ENCODE measurements at places on chromosomes 13 and 19.

DNA sequence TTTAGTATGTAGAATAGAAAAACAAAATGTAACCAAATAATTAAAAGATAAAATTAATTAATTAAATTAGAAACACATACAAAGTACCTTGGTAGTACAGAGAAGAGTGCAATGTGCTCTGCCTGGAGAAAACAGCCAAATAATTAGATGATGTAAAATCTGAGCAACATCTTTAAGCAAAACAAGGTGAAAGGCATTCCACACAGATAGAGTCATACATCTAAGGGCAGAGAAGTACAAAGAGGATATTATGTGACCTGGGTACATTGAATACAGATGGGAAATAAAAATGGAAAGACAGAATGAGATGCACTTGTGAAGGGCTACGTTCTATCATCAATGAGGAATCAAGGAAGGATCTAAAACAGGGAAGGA is 25.2 kb upstream of the FNDC3A start:
- DNase-seq: no peak

DNA sequence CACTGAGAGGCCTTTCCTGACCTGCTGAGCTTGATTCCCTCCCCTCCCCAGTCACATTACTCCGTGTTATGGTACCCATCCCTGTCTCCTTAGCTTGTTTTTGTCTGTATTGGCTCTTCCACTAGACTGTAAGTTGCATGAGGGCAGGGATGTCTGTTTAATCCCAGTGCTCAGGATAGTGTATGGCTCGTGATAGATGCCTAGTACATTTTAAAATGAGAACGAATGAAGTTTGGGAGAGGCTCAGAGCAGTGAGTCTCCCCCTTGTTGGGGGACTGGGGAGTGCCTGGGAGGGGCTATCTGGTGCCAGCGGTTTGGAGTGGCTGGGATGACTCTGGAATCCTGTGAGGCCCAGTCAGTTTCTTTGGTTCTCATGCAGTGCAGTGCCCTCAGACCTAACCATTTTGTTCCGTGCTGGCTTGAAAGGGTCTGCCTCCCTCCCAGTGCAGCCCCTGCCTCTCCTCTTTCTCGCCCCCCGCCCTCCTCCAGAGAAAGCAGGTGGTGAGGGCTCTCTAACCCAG is 35.5 kb downstream of the ACTN4 start:
- DNase-seq: no peak

DNA sequence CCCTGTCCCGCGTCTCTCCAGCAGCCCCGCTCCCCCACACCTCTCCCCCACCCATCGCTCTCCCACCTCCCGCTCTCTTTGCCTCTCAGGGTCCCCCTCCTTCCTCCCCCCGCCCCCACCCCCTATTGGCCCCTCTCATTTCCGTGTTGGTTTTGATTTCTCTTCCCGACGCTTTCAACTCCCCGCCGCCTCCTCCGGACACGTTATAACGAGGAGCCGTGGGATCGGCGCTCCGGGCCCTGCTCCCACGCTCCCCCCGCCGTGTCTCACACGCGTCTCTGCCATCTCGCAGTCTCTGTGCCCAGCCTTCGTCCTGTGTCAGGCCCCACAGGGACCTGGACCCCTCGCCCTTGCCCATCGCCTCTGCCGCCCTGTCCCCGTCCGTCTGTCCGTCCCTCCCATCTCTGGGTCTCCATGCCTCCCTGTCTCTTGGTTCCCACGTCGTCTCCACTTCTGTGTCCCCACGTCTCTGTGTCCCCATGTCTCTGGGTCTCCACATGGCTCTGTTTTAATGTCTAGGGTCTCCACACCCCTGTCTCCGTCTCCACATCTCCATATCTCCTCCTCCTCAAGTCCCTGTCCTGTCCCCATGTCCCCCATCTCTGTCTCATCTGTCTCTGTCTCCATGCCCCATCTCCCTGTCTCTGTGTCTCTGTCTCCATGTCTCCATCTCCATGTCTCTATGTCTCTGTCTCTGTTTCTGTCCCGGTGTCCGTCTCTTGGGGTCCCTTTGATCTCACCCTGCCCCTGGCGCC is 13.1 kb downstream of the ERFL start:
- DNase-seq: no peak

DNA sequence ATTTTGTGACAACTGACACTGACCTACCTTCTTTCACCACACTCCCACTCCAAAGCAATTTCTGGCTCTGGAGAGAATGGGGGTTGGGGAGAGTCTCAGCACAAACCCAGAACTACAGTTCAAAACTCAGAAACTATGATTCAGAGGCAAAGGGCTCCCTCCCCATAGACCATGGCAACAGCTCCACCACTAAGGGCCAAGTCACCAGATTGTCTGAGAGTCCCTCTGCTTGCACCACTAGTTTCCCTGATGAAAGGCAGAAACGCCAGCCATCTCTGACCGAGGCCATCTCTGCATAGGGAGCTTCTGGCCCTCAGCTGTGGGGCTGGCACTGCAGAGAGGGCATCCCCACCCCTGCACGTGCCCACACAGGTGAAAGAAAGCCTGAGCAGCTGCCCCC is 112.4 kb upstream of the VSTM2B start:
- DNase-seq: no peak

DNA sequence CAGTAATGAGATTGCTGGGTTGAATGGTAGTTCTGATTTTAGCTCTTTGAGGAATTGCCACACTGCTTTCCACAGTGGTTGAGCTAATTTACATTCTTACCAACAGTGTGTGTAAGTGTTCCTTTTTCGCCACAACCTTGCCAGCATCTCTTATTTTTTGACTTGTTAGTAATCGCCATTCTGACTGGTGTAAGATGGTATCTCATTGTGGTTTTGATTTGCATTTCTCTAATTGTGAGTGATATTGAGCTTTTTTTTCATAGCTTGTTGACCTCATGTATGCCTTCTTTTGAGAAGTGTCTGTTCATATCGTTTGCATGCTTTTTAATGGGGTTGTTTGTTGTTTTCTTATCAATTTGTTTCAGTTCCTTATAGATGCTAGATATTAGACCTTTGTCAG is 245.0 kb downstream of the MTUS2 start:
- no peak for DNase-seq

DNA sequence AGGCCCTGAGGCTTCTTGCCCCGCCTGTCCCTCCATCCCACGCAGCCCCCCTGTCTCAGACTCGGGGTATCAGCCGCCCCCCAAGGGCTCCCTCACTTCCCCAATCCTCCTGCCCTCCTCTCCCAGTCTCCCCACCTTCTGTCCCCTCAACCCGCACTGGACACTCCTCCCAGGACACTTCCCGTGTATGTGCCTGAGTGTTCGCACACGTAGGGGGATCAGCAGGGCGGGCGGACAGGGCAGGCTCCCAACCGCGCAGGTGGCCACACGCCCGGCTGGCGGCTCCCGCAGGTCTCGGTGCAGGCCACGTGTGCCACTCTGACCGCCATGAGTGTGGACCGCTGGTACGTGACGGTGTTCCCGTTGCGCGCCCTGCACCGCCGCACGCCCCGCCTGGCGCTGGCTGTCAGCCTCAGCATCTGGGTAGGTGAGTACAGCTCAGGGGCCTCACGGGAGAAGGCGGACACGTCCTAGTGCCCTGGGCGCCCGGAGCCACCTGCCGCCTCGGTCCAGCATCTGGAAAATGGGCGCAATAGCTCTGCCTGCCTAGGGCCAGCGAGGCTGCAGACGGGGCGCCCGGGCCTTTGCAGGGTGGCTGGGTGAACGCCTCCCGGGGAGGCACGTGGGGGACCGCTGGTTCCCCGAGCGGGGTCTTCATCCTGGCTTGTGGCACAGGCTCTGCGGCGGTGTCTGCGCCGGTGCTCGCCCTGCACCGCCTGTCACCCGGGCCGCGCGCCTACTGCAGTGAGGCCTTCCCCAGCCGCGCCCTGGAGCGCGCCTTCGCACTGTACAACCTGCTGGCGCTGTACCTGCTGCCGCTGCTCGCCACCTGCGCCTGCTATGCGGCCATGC is 2.3 kb downstream of the KISS1R start:
- DNase-seq: no peak

DNA sequence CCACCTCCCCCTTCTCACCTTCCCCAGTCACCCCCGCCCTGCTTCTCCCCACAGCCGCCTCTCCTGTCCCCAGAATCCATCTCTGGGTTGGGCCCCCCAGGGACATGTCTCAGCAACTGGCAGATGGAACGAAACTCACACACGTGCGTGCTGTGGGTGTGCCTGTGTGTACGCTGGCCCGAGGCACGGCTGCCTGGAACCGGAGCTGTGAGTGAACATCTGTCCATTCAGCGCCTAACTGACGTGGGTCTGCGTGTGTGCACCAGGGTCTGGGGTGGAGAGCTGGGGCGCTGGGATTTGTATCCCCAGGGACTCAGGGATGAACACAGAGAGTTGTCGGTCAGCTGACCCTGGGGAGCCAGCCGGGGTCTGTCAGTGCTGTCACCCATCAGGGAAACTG is 752 bp upstream of the HAS1 start:
- DNase-seq: no peak

DNA sequence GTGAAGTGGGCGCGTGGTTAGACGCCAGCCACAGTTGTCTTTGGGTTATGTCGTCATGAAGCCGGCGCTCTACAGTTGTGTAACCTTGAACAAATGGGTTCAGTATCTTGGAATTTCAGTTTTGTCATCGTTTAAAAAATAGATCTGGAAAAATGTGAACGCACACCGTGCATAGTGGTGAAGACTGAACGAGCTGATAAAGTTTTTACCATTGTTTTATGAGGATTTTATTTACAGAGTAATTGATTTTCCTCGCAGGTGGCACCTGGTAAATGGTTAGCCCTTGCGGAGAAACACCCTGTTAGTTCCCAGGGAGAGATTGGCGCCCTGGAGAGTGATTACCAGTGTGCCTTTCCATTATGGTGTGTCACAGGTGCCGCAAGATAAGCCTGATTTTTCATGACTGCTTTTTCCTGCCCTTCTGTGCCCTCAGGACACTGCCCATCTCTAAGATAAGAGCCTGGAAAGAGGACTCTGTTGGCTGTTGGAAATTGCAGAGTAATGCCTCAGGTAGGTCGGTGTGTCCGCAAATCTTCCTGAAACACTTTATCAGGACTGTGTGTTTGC is 577 bp downstream of the ZNF181 start:
- peak; percentile 93 for DNase-seq

- no peak for DNase-seq
These were observed 716.2 kb upstream of the GPC6 start for GRCh38 chr13:92510416-92510815.

- no peak for DNase-seq
These were observed 81.8 kb upstream of the GJB6 start for GRCh38 chr13:20313896-20314295.

- DNase-seq: no peak
These were observed 49.7 kb downstream of the ESD start for GRCh38 chr13:46747031-46747820.

DNA sequence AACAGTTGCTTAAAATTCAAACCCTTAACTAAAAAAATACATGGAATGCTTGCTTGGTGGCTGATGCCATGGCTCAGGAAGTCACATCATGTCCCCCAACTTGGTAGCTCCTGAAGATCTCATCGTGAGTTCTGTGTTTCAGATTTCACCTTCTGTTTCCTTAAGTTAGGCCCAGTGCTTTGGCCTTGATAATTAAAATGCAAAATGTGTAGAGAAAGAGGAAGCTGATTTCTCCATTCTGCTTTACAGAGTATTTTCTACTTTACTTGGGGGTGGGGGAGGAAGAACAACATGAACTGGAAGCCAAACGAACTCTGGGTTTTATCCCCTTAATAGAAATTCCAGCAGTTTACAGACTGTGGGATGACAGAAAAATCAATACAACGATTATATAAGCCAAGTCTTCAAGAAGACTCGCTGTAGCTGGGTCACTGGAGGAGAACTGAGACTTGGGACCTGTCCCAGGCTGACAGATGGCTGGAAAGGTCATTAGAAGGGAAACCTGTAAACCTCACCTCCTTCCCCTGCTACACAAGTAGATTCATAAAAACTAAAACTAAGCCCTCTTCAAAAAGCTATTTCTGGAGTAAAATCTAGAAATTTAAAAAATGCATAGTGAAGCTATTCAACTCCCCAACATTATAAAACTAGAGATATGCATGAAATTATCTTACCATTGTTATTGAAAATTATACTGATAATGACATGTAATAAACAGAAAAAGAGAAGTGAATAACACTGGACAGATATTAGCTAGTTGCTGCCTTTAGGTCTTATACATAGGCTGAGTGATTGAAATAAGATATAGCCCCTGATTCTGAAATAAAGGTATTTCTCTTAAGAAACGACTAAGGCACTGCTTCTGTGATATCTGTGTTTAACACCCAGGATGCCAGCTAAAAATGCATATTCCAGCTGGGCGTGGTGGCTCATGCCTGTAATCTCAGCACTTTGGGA is 22.1 kb upstream of the GGACT start:
- no peak for DNase-seq

- DNase-seq: no peak
These were observed 6.3 kb upstream of the DNAAF3 start for GRCh38 chr19:55172741-55173140.

- DNase-seq: peak; percentile 62
These were observed 913.2 kb downstream of the DIAPH3 start for GRCh38 chr13:59250336-59251189.

DNA sequence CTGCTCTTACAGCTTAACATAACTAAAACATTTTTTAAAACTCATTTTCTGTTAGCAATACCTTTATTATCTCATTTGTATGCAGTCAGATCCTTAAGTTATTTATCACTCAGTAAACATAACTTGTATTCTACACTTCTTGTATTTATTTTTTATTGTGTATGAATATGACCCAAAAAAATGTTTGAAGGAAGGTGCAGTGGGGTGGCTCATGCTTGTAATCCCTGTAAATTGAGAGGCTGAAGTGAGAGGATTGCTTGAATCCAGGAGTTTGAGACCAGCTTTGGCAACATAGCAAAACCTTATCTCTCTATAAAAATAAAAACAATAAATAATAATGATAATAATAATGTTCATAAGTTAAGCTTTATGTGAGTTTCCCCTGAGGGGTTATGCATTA is 1004.8 kb downstream of the SLITRK5 start:
- no peak for DNase-seq

DNA sequence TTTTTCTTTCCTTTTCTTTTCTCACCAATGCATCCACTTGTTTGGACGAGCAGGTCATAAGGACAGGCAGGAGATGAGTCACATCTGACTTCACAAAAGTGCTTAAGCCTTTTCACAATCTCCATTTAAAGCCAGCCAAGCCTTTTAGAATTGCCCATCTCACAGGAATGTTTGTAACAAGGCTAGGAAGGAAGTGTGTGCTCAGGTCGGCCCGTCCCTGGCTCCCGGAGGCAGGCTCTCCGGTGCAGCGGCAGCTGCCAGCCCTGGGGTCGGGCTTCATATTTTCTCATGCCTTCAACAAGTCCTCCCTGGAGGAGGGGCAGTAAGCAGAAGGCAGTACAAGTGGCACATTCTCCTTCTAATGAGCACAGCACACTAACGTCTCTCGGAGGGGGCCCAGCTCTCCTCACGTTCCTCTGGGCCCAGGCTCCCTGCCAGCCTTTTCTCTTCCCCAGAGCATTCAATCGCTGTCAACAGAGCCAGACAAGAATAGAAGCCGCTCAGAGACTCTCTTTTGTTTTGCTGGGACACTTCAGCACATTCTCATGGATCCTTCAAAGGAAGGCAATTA is 180.5 kb downstream of the COL4A1 start:
- DNase-seq: peak; percentile 74
